ENCODE measurements at places on chromosomes 6 and 20.

DNA sequence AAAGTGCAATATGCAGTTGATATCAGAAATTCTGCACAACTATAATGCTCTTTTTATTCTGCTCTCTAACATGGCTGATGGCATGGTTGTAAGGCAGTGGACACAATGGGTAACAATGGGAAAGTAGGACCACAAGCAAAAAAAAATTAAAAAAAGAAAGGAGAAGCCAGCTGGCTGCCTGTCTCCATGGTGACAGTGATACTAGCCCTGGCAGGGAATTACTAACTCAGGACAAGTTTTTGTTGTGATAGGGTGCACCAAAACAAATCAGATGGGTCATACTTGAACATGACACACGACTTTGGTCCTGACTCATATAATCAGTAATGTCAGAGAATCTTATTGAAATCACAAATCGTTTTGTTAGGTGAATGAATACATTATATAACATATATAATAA, 169.4 kb downstream of the TRDN start:
- no peak for DNase-seq

DNA sequence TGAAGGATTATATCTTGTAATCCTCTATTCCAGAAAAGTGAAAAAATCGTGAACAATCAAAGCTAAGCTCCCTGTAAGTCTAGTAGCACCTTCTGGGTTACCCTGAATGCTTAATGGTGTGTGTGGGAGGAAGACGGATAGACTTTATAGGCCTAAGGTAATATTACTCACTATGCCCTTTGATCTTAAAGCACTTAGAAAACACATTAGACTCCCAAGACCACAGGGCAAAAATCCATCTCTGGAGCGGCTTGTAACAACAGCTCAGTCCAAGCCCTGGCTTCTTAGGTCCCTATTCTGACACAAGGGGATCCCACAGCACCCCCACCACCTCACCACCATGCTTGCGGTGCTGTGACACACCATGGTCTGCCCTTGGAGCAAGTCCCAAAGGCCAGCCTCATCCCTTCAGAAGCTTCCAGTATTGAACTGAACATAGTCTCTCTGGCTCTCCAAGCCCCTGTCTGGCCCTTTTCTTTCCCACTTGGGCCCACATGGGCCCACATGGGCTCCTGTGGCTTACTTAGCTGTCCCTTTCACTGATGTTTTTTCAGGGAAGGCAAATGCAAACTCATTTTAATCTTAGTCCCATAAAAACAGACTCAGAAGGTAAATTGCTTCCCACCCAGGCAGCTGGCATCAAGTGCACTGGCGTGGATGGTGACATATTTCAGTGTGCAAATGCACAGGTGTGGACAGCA, 28.3 kb downstream of the C6orf132 start:
- DNase-seq, result peak; percentile 45

DNA sequence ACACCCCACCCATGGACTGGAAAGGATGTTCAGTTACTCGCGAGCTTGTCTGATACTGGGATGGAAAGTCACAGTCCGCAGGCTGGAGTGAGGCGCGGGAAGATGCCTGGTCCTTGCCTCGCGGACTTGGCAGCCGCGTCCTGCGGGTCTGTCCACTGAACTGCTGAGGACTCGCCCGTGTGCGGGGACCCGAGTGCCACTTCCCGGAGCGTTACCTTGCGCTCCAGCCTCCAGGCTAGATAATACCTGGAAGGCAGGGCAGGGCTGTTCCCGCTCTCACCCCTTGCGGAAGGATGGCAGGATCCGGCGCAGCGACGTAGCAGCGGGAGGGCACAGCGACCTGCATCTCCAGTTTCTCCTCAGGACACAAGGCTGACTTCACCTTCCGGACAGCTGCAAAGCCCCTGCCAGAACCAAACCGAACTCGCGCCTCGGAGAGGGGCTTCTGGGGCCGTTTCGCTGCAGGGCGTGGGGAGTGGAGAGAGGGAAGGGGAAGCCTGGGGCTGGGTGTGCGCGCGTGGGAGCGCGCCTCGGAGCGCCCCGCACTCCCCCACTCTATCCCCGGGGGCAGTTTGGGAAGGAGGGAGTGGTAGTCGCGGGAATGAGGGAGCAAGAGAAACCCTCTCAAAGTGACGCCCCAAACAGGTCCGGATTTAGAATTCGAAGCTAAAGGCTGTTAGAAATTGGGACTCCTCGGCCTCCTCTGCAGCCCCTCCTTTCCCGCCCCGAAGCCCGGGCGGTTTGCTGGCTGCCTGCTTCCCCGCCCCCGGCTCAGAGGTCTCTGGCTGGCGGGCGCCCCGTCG, at the start of gene KCNQ5:
Gene KCNQ5 (plus strand): TSS at position 774 of the 803 bp plus-strand sequence.
- no peak for DNase-seq

DNA sequence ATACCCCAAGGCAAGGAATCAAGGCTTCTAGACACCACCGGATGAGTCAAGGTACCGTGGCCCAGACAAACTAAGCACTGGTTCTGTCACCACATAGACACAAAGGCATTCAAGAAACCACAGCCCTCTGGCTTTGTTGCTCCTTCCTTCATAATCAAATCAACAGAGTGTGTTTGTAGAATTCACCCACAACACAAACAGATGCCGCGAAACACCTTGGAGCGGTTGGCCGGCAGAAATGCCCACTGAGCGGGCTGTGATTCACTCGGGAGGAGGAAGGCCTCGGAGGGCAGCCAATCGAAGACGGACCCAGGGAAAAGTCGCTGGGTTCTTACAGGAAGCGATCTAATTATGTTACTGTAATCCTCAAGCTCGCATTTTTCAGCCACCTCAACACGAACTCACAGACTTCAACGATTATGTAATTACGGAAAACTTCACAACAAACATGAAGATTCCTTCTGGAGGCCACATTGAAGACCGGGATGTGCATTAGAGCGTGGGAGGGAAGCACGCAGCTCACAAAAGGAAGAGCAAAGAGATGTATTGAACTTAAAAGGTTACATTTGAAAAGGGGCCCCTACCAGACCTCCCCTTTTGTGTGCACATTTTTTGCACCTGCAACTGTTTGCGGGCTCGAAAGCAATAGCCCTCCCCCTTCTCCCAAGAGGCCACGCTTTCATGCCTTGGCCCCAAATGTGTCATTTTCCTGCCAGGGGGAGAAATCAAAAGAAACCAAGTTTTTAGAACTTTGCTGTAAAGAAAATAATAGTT, 184.7 kb upstream of the PREP start:
- DNase-seq, result peak; percentile 43

- DNase-seq, result no peak
Measured at GRCh38 chr6:150149146-150149545, 6.3 kb downstream of the PPP1R14C start.

GRCh38 chr20:17491488-17491887, 39.7 kb downstream of the BFSP1 start:
- no peak for DNase-seq
